ENCODE measurements at places on chromosomes 1 and 21. TPM values are rescaled to one million over a fixed set of nuclear protein-coding genes. Genes with fewer than 3 reads are reported as not detected.

DNA sequence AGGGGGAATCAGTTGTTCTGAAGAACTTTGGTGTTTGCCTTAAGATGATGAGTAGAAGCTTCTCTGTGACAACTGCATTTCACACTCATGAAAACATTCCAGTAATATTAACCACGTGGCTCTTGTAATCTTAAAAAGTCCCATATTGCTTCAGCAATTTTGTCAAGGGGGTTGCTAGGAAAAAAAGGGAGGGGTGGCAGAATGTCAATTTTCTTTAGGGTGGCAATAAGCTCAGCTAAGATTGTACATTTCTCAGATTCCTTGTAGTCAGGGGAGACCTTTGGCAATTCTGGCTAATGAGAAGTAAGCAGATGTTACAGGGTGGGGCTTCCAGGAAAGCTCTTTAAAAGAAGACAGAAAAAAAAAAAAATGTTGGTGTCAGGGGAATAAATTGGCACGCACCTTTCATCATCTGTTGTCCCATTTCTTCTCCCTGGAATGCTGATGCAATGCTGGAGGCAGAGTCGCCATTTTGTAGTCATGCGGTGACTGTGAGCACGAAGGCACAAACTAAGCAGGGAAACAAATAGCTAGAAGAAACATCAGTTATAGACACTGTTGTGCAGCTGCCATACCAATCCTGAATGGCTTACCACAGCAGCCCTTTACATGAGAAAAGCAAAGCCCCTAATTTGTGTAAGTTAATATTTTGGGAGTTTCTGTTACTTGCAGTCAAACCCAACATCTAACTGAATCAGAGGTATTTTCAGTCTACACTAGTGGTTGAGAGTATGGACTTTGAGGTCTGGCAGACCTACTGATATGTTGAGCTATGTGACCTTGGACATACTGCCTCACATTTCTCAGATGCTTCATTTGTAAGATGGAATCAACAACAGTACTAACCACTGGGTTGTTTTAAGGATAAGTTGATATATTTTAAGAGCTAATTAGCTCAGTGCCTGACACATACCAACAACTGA is 56.1 kb upstream of the MRPS6 start:
- H3K27me3 ChIP-seq, result no peaks in the 10 kb centered on the region
- DNase-seq, result no peak
- H3K4me1 ChIP-seq, result no peaks in the 10 kb centered on the region
- H3K4me3 ChIP-seq, result no peak overlapping the region
- no peak overlapping the region for H3K27ac ChIP-seq

DNA sequence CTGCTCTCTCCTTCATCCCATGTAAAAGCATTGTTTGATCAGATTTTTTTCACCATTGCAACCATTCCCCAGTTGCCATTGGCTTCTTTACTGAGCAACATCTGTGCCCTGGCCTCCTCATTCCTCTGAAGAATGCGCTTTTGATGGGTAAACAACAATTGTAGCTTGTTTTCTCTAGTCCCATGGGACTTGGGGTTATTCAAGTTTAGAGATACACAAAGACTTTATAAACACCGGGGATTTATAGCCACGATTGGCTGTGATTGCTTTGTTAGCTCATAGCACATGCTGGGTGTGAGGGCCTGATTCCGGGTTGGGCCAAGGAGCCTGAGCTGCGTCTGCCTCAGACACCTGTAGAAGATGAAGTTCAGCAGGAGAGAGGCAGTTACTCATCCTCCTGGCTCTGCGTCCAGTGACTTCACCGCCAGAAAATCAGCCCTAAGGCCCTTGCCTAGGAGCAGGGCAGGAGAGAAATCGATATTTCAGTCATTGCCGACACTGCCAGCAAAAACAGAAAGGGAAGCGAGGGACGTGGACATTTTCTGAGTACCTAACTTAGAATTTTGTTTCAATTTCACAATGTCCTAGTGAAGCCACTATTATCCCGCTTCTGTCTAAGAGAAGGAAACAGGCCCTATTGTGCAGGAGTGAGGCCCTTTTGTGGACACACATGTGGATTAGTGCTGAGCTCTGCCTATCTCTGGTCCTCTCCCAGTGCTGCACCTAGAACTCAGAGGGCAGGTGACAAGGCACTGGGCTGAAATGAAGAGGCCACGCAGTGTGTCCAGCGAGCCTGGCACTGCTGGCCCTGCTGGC is 159.8 kb upstream of the USP24 start:
- H3K4me3 ChIP-seq, result no peak overlapping the region
- peak overlapping the region; percentile 41 for H3K27ac ChIP-seq
- no peak for DNase-seq
- no peaks in the 10 kb centered on the region for H3K27me3 ChIP-seq

DNA sequence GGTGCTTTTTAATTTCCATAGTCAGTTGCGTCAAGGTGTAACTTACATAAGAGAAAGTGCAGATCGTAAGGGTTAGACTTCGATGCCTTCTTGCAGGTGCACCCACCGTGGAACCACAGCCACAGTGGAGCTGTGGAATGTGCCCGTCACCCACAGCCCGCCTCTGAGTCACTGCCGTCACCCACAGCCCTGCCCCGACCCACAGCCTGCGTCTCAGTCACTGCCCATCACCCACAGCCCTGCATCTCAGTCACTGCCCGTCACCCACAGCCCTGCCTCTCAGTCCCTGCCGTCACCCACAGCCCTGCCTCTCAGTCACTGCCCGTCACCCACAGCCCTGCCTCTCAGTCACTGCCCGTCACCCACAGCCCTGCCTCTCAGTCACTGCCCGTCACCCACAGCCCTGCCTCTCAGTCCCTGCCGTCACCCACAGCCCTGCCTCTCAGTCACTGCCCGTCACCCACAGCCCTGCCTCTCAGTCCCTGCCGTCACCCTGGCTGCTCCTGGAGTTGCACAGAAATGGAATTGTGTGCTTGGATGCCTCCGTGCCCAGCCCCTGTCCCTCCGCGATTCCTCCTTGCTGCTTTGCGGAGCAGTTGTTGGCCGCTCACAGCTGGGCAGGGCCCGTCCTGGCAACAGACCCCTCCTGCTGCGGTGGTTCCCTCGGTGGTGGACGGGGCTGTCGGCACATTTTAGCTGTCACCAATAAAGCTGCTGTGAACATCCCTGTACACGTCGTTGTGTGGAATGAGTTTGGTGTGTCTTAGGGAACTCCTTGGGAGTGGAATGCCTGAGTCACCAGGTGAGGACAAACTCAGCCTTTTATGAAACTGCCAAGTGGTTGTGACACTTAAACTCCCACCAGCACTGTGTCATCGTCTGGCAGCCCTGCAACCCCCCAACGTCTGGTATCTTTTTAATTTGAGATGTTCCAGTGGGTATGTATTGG is 44.9 kb upstream of the COL6A2 start:
- DNase-seq, result no peak
- H3K4me1 ChIP-seq, result peaks cover 15% of the 10 kb centered on the region
- no peaks in the 10 kb centered on the region for H3K36me3 ChIP-seq
- no peak overlapping the region for H3K4me3 ChIP-seq

GRCh38 chr1:117620440-117620839 is 14.6 kb downstream of the TENT5C start:
- H3K36me3 ChIP-seq, result peaks cover 3% of the 10 kb centered on the region
- no peak overlapping the region for H3K27ac ChIP-seq
- no peak for DNase-seq

Gene VASH2
- 4.0 TPM for total RNA-seq

DNA sequence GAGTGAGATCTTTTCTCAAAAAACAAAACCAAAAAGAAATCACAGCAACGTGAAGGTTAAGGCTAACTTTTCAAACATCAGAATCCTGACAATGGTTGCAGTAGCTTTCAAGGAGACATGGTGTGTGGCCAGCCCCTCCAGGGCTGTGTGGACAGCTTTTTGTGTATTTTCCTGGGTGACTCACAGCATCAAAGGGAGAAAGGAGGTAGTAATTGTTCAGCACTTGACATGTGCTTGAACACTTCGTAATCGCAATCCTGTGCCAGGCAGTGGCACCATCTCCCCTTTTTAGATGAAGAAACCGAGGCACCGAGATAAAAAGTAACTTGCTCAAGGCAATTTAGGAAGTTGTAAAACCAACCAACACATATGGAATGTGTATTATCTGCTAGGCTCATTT is 10.3 kb downstream of the NBL1 start:
- peaks cover 10% of the 10 kb centered on the region for H3K4me1 ChIP-seq
- H3K4me3 ChIP-seq, result no peak overlapping the region
- H3K27ac ChIP-seq, result no peak overlapping the region
- no peak for DNase-seq
- H3K27me3 ChIP-seq, result no peaks in the 10 kb centered on the region
- no peaks in the 10 kb centered on the region for H3K36me3 ChIP-seq

DNA sequence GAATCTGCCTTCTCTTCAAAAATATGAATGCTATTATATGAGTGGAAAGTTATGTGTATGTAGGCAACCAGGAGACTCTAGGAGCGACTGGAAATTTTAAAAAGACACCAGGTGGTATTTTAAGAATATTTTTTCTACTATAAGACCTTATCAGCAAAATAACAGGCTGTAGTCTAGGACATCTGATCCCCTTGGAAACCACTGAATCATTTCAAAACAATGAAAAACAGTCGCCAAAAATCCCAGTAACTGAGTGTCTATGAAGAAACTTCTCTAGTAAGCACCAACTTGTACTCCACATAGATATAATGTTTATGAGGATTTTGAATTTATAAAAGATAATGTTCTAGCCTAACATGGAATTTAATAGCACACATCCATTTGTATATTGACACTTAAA is 358.5 kb downstream of the GPATCH2 start:
- no peaks in the 10 kb centered on the region for H3K36me3 ChIP-seq
- H3K4me3 ChIP-seq, result no peak overlapping the region
- no peak for DNase-seq
- no peaks in the 10 kb centered on the region for H3K27me3 ChIP-seq
- H3K27ac ChIP-seq, result no peak overlapping the region

DNA sequence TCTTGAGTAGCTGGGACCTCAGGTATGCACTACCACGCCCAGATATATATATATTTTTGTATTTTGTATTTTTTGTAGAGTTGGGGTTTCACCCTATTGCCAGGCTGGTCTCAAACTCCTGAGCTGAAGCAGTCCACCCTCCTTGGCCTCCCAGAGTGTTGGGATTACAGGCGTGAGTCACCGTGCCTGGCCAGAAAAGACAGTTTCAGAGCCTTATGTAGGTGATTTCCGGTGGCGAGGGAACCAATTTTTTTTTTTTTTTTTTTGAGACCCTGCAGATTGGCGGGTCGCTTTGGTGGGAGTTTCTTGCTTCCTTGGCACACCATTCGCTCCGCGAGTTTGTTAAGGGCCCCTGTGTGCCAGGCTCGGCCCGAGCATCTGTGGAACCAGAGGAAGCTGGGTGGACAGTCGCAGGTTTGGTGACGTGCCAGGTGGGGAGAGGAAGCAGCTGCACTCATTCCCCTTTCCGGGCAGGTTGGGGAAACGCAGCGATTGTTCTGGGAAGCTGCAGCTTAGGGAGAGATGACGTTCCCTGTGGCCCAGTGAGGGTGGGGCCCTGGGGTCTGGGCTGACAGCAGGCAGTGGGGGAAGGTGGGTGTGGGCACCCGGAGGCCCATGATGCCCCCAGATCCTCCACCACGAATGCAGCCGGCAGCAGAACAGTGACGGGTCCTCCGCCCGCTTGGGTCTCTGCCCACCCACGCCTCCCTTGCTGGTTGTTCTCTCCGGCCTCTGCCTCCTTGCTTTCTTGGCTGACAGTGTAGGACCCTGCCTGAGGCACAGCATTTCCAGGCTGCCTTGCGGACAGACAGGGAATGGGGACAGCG is 25.1 kb downstream of the SPSB1 start:
- H3K36me3 ChIP-seq, result no peaks in the 10 kb centered on the region
- peak overlapping the region; percentile 19 for H3K27ac ChIP-seq
- peak overlapping the region; percentile 53 for H3K4me3 ChIP-seq
- DNase-seq, result no peak
- H3K4me1 ChIP-seq, result no peaks in the 10 kb centered on the region

GRCh38 chr1:245687636-245688535 is 533.1 kb downstream of the KIF26B start:
- H3K4me1 ChIP-seq, result no peaks in the 10 kb centered on the region
- no peak overlapping the region for H3K27ac ChIP-seq
- no peaks in the 10 kb centered on the region for H3K27me3 ChIP-seq
- no peak overlapping the region for H3K4me3 ChIP-seq

Measured in breast epithelium (tissue), 4 donors.